ENCODE measurements at places on chromosomes 12 and 14.

- no peak for DNase-seq
Measured at GRCh38 chr14:53999061-53999488, 42.5 kb upstream of the BMP4 start.

DNA sequence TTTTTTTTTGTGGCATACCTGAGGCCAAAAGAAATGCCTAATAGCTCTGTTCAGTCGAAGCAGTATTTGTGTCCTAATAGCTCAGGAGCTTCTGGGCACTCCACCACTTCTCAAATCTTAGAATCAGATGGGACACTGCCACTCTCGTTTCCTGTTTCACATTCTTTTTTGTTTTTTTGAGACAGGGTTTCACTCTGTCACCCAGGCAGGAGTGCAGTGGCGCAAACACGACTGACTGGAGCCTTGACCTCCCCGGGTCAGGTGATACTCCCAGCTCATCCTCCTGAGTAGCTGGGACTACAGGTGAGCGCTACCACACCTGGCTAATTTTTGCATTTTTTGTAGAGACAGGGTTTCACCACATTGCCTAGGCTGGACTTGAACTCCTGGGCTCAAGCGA lies 52.7 kb downstream of the SPPL3 start:
- DNase-seq, result no peak

DNA sequence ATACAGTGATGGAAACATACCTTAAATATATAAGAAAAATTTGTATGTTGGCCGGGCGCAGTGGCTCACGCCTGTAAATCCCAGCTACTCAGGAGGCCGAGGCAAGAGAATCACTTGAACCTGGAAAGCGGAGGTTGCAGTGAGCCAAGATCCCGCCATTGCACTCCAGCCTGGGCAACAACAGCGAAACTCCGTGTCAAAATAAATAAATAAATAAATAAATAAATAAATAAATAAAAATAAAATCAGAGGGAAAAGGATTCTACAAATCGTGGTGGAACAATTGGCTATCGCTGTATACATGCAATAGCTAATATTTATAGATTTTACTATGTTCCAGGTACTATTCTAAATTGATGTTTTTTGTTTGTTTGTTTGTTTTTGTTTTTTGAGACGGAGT lies 1.7 kb upstream of the ATF7 start:
- no peak for DNase-seq

DNA sequence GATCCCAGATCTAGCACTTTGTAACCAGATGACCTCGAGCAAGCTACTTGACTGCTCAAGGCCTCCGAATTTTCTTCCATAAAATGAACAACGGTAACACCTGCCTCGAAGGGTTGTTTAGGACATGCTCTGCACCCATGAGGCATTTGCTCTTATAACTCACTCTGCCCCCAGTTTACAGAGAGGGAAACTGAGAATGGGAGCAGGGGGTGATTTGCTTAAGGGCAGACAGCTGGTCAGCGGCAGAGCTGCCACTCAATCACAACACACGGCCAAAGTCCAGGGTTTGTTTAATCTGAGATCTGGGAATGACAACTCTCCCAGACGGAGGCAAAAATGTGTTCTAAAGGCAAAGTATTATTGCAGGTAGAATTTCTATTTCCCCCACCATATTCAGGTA lies 156.3 kb downstream of the RIMBP2 start:
- DNase-seq, result no peak

- DNase-seq, result no peak
Measured at GRCh38 chr12:94173660-94174265, 25.4 kb downstream of the PLXNC1 start.

DNA sequence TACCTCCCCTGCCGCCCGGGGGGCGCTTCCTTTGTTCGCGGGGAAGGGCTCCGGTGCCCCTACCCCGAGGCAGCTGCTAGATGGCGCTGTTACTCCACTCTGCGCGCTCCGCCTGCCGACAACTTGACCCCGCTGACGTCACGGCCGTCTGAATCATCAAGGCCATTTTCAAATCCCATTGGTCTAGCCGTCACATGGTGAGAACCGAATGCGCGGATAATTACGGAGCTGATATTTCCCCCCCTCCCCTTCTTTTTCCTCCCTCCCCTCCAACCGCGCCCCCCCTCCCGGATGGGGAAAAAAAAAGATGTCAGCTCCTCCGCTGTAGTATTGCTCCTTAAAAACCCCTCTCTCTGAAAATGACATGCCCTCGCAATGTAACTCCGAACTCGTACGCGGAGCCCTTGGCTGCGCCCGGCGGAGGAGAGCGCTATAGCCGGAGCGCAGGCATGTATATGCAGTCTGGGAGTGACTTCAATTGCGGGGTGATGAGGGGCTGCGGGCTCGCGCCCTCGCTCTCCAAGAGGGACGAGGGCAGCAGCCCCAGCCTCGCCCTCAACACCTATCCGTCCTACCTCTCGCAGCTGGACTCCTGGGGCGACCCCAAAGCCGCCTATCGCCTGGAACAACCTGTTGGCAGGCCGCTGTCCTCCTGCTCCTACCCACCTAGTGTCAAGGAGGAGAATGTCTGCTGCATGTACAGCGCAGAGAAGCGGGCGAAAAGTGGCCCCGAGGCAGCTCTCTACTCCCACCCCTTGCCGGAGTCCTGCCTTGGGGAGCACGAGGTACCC lies at the start of gene HOXC10:
Gene HOXC10, plus strand, starts transcription at position 246 of the 791 bp plus-strand sequence. Its CDS starts 114 bp downstream, at position 360.
- peak; percentile 62 for DNase-seq

DNA sequence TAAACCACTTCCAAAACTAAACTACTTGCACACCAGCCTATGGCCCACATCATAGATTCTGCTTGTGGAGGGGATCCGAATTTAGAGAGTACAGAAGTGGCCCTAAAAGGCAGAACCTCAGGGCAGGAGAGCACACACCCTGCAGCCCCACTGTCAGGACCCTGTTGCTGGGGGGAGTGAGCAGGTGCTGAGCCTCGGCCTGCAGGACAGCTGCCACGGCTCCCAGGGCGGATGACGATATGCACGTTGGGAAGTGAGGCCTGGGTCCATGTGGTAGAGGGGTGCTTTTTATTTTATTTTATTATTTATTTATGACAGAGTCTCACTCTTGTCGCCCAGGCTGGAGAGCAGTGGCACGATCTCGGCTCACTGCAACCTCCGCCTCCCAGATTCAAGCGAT lies 73.5 kb downstream of the TNFAIP2 start:
- no peak for DNase-seq

GRCh38 chr12:81176796-81177195 lies 98.9 kb downstream of the ACSS3 start:
- no peak for DNase-seq

- DNase-seq, result no peak
Measured at GRCh38 chr12:118356809-118357256, 15.9 kb downstream of the TAOK3 start.

GRCh38 chr12:96225994-96226399 lies 31.8 kb downstream of the ELK3 start:
- DNase-seq, result no peak

DNA sequence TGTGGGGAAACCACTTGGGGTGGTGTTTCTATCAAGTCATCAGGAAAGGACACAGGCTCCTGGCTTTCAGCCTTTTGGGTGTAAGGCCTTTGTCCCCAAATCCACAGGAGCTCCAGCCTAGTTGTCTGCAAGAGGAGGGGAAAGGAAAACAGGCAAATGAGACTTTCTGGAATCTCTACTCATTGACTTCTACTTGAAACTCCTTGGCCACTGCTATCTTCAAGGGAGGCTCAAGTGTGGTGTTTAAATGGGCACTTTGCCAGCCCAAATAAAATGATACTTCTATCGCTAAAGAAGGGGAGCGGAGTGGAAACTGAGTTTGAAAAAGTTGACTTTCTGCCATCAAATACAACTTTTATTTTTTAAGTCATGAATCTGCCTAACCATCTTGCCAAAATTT lies 445.9 kb upstream of the RGS6 start:
- DNase-seq, result no peak

- no peak for DNase-seq
Measured at GRCh38 chr12:52831251-52831650, 2.9 kb downstream of the KRT79 start.
